ENCODE measurements at places on chromosomes 7 and 10.
A peak's percentile ranks its signal among the peaks of the same experiment; 100 is the strongest.

GRCh38 chr7:127769137-127769536 lies 117.1 kb downstream of the SND1 start:
- DNase-seq: no peak

DNA sequence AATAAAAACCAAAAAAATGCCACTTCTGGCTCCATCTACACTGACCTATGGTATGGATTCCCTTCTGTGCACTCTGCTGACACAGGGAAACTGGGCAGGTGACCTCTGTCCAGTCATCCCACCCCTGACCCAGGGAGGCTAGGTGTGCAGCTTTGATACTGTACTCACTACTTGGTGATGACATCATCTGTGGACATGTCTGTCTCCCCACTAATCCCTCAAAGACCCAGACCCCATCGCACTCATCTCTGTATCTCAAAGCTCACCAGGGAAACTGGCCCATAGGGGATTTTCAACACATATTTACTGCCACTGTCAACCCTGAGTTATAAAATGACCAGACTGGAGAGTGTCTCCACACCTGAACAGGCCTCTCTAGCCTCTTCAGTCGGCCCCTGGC lies 10.6 kb downstream of the SGMS1 start:
- no peak for DNase-seq

GRCh38 chr7:114957444-114957843 lies 35.5 kb downstream of the MDFIC start:
- DNase-seq: no peak

- DNase-seq: no peak
These were observed 210.9 kb downstream of the CUX1 start for GRCh38 chr7:102028206-102028826.

DNA sequence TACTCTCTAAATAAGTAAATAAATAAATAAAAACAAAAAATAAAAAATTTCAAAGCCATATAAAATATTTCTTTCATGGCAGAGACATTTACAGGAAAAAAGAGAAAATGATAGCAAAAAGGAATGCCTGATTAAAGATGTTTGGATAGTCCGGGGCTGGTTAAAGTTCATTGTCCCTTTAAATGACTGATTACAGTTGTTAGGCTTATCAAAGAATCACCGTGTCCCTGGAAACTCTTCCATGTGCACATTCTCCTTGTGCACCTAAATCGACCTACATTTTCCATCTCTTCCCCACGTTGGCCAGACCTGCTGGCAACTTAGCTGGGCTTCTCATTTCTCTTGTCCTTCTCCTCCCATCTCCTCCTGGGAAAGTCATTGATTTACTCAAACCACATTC lies 69.1 kb downstream of the ABCB5 start:
- DNase-seq: no peak

DNA sequence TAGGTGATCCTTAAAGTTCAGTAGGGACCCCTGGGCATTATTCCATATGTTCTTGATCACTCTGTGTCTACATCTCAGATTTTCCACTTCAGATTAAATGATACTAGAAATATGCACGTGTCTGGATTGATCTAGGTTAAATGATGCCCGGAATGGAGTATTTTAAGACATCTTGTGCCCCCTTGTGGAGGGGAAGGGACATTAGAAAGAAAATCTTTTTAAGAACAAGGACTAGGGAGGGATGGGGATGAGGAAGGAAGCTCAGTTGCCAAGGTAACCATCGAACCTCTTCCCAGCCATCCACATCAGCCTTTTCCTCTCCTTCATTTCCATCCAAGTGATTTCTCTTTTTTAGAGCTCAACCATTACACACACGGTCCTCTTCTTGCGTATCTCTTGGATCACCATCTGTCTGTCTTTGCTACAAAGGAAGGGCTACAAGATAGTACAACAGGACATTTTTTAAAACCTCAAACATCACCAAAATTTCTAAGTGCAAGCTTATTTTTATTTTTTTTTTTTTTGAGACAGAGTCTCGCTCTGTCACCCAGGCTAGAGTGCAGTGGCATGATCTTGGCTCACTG lies 40.5 kb downstream of the PRSS2 start:
- DNase-seq: no peak

DNA sequence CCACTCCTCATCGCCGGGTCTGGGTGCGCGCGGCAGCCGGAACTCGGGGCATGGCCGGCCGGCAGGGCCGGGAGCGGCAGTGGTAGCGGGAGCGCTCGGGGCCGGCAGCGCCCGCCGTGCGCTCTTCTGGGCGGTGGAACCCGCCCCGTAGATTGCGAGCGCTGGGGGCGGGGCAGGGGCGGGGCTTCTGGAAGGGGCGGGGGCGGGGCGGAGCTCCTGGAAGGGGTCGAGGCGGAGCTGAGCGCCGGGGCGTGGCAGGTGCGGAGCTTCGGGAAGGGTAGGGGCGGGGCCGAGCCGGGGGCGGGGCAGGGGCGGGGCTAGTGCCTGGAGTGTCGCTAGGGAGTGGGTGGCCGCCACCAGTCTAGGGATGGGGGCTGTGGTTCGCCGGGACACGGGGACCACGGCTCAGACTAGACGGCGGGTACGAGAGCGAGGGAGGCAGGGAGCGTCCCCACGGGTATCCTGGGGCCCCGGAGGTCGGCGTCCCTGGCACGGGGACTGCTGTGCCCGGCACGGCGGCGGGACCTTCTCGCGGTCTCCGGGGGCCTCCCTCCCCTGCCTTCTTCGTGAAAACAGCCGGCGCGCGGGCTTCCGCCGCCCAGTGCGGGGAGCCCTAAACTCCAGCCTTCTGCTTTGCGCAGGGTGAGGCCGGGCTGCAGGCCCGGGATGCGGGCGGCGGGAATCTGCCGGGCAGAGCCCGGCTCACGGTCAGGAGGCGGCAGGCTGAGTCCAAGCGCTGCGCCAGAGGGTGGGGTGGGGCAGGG lies at the start of gene STK32C:
TSS of gene STK32C (minus strand) at position 128 of the 764 bp plus-strand sequence. CDS start at position 11, 117 bp downstream.
- DNase-seq: peak; percentile 93

- DNase-seq: no peak
These were observed 68.1 kb upstream of the LEP start for GRCh38 chr7:128172963-128173362.

Data from kidney (tissue), 22 donors.